Stimulated activated CD4-positive, alpha-beta T cell treated with anti-CD3 and anti-CD28 coated beads, Interleukin-4, amount 100 ng/mL, for 1 hour (primary cell): ENCODE measurements at places on chromosomes 3 and 15.

- DNase-seq: no peak
Observed at GRCh38 chr15:68224546-68225250, 4.8 kb downstream of the CLN6 start.

- no peak for DNase-seq
Observed at GRCh38 chr3:43534675-43535074, 87.1 kb downstream of the ANO10 start.

- DNase-seq: no peak
Observed at GRCh38 chr15:57865294-57865693, 158.8 kb downstream of the POLR2M start.

GRCh38 chr3:66259566-66260255 lies 38.9 kb downstream of the SLC25A26 start:
- DNase-seq: no peak

GRCh38 chr3:48356419-48356818 lies 15.6 kb upstream of the FBXW12 start:
- no peak for DNase-seq
